Activated CD8-positive, alpha-beta memory T cell treated with anti-CD3 and anti-CD28 coated beads for 1 hour (primary cell): ENCODE measurements at places on chromosomes 1 and 21.

- DNase-seq = no peak
Measured at GRCh38 chr1:12087797-12088314, 24.8 kb downstream of the TNFRSF8 start.

- no peak for DNase-seq
Measured at GRCh38 chr1:25468033-25468432, 37.3 kb downstream of the MACO1 start.

GRCh38 chr1:201363467-201363866 lies 14.0 kb downstream of the TNNT2 start:
- DNase-seq = no peak

- no peak for DNase-seq
Measured at GRCh38 chr1:159120317-159120716, 43.8 kb upstream of the AIM2 start.

- no peak for DNase-seq
Measured at GRCh38 chr1:181179987-181180365, 91.5 kb downstream of the IER5 start.

- no peak for DNase-seq
Measured at GRCh38 chr1:236253918-236254637, 27.7 kb downstream of the ERO1B start.

DNA sequence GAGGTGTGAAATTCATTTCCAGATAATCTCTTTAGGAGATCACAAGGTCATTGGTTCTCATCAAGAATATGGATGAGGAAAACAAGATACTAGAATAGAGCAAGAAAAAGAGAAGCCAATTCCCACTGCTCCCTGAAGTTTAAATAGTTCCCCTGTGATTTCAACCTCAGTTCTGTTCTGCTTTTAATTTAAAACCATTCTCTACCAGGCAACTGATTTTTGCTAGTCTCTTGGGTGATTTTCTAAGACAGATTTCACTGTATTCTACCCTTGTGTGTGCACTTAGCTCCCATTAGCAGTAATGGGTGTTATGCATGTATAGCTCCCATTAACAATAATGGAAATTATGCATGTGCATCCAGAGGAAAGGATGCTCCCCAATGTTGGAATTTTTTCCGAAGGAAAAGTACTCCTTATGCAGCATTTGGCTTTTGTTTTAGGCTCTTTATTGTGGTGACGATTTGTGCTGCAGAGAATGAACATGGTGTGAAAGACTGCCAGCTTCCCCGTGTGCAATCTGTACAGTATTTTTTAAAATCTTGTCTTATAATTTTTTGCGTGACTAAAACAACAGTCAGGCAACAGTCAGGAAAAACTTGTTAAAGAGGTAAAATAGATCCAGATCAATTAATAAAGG lies 144.0 kb upstream of the ZRANB2 start:
- DNase-seq = no peak

DNA sequence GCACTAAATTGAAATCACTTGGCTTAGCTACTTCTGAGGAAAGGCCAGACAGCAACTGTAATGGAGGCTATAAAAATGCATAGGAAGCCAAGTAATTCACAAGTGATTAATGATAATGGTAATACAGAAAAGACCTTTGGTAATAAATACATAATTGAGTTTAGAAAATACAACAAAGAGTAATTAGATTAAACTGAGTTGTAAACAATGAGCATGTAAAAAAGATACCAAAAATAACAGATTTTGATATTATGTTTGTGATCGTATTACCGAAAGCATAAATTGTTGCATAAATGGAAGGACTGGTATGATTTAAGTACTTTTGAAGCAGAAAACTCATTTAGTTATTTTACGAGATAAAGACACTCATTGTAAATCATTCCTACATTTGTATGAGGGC lies 556.7 kb upstream of the TMPRSS15 start:
- DNase-seq = no peak

DNA sequence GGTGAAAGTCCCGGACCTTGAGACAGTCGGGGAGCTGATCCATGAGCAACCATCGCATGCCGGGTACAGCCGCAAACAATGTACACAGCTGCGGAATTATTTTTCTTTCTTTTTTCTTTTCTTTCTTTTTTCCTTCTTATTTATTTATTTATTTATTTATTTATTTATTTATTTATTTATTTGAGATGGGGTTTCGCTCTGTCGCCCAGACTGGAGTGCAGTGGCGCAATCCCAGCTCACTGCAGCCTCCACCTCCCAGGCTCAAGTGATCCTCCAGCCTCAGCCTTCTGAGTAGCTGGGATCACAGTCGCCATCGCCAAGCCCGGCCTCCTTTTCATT lies 2.6 kb upstream of the PERM1 start:
- DNase-seq = no peak

GRCh38 chr21:37253991-37254390 lies 13.1 kb downstream of the VPS26C start:
- no peak for DNase-seq

GRCh38 chr21:42091899-42092508 lies 20.9 kb downstream of the UMODL1 start:
- DNase-seq = no peak

- no peak for DNase-seq
Measured at GRCh38 chr1:61301824-61302657, 219.7 kb downstream of the NFIA start.

DNA sequence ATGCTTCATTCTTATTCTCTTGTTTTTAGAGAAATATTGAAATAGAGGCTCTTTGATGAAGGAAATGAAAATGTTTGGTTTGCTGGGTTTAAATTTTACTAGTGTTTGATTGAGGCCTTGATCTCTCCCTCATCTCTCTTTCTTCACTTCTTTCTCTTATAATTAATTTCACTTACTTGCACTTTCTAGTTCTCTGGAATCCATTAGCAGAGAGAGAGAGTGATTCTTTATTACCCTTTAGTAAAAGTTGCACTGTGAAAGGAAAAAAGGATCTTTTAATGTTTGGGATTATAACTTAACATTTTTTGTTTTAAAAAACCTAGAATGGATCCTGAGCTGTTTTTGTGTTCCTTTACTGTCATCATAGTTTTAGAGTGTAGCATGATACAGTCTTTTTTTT lies 12.2 kb downstream of the RPRD2 start:
- no peak for DNase-seq

- no peak for DNase-seq
Measured at GRCh38 chr1:226429858-226430715, 22.2 kb upstream of the PARP1 start.

- DNase-seq = no peak
Measured at GRCh38 chr1:37174876-37175275, 140.6 kb upstream of the GRIK3 start.

GRCh38 chr1:36389999-36390398 lies 4.3 kb upstream of the STK40 start:
- no peak for DNase-seq

GRCh38 chr1:87642581-87643221 lies 314.0 kb downstream of the LMO4 start:
- no peak for DNase-seq

DNA sequence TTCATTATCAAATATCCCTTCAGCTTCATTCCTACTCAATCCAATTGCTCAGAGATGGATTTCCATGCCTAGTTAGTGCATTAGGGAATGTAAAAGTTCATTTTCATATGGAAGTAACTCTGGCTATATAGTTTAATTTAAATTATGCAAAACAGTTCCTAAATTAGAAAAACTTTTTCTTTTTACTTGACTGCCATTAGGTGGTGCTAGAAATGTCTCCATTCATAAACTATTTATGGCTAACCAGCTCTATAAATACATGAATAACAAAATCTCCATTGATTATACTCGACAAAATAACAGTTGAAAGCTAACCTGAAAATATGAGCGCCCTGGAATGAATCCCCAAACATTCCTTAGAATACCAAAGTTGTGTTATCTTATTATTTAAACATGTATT lies 311.4 kb downstream of the USH2A start:
- DNase-seq = no peak

GRCh38 chr1:74586253-74586897 lies 74.0 kb upstream of the LRRC53 start:
- no peak for DNase-seq

DNA sequence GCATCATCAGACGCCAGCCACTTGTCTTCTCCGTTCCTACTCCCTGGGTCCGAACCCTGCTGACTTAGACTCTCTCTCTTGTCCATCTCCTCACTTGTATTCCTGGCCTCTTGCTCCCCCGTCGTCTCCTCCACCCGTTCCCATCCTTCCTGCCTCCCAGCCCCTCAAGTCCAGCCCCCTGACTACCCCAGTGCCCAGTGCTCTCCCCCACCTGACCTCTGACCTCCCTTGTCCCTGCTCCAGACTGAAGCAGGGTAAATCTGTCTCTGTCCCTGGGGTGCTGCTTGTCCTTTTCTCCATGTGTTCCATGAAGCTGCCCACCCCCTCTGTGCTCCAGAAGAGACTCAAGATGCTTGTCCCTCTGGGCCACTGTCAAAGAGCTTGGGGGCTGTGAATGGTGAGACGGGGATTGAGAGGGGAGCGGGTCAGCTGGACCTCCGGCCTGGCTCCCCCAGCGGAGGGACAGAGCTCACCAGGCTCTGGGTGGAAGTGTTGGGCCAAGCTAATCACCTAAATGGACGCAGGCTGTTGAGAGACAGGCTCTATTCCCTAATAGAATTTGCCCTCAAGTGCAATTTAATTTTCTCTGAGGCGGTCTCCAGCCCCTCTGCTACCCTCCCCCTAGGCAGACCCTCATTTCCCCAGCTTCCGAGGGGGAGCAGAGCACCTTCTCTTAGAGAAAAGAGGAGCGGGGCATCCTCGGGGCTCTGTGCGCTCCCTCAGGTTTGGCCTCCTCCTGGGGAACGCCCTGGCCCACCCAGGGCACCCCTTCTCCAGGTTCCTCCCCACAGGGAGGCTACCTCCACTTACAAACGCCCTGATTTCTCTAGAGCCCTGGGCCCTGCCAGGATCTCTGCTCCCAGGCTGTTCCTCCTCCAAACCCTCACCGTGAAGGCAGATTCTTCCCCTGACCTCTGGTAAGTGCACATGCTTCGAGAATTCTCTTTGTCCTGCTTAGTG lies 11.0 kb upstream of the LHX4 start:
- no peak for DNase-seq
